Smooth muscle cell of the brain vasculature (primary cell): ENCODE measurements at places on chromosomes 11 and 22.
A peak's percentile ranks its signal among the peaks of the same experiment; 100 is the strongest.

DNA sequence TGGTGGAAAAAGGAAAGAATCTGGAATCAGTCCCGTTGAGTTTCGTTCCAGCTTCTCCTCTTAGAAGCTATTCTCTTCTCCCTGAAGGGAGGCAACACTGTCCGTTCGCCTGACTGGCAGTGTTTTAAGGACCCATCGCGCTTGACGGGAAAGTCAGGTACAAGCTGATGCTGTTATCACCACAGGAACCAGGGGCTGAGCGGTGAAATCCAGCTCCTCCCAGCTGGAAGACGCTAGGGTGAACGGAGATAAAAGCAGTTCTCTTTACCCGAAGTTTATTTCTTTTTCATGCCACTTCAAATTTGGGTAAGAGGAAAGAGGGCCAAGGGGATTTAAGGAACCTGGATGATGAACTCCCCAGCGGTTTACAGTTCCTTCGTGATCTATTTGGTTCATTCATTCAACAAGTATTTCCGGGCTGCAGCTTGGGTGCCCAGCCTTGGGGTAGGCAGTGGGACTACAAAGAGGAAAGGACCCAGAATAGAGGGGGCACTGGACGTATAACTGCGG lies 551 bp upstream of the DEUP1 start:
- no peak for DNase-seq

- DNase-seq, result no peak
These were observed 4.4 kb upstream of the APLNR start for GRCh38 chr11:57241353-57241972.

- no peak for DNase-seq
These were observed 30.5 kb downstream of the ALG12 start for GRCh38 chr22:49887702-49888101.

GRCh38 chr11:102773386-102773785 lies 7.0 kb downstream of the MMP10 start:
- DNase-seq, result no peak

DNA sequence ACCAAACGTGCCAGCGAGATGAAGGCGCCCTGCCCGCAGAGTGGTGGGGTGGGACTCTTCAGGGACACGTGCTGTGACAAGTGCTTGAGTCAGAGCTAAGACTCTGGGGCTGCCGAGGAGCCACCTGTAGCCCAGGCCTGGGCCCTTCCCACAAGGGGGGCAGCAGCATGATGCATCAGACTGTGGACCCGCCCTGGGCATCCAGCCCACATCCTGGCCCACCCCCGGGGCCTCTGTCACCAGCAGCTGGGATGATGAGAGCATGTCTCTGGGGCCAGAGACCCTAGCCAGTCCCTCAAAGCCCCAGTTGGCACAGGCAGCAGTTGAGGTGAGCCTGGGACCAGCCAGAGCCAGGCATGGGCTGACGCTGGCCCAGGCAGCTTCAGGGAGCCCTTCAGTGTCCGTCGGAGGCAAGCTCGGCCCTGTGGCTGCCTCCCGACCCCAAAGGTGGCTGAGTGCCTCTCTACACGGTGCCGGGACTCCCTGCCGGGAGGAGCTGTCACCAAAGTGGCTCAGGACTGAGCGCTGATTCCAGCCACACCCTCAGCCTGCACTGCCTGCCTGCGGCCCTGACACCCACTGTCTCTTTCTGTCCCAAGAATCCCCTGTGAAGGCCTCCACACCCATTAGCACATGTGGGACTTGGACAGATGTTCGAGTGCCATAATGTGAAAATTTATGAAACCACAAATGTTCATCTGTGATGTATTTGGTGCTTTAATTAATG lies 41.3 kb downstream of the CDKN1C start:
- DNase-seq, result no peak

- no peak for DNase-seq
These were observed 418.2 kb downstream of the METTL15 start for GRCh38 chr11:28526406-28526751.

- no peak for DNase-seq
These were observed 13.4 kb upstream of the LDLRAD3 start for GRCh38 chr11:35930466-35930865.

DNA sequence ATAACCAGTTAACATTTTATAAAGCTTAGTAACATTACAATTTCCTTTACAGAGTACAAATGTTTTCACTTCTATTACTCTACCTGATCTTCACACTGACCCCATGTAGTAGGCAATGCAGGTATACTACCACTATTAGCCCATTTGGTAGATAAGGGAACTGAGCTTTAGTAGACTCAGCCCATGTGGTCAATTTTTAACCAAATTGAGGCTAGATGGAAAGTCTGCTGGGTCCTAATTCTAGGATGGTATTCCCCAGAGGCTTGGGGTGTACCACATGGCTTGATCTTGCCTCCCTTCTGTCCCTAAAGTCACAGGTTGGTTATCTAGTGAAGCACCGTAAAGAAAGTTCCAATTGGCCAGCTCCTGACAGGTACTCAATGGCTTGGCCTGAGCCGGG lies 48.2 kb downstream of the NRXN2 start:
- DNase-seq, result no peak

- DNase-seq, result no peak
These were observed 311.8 kb downstream of the SBF2 start for GRCh38 chr11:9982127-9982795.

- no peak for DNase-seq
These were observed 6.0 kb downstream of the ANKK1 start for GRCh38 chr11:113393501-113393985.

- DNase-seq, result no peak
These were observed 42.8 kb upstream of the CCND1 start for GRCh38 chr11:69598147-69598546.

GRCh38 chr11:127632546-127632945 lies 632.0 kb upstream of the KIRREL3 start:
- DNase-seq, result no peak

DNA sequence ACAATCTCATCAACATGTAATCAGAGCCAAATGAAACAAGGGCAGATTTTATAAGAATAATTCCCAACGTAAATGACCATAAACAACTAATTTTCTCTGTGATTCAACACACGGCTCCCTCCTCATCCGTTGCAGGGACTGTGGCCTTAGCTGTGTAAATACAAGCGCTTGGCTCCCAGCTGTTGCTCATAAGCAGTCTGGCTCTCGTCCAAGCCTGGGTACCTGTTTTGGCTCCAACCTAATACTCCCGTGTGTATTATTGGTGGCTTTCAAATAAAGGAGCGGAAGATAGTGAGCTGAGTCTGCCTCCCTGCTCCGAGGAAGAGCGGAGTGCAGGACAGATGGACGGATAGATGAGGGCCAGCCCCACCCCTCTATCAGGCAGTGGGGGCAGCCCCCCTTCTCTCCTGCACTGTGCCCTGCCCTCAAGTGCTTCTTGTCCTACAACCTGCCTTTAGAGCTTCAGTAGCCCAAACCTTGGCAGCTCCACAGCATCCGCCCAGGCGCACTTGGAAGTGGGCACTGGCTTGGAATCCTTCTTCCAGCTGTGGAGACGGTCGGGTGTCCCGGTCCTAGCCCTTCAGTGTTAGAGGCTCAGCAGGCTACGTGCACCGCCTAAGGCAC lies 670.9 kb downstream of the BRD1 start:
- no peak for DNase-seq

DNA sequence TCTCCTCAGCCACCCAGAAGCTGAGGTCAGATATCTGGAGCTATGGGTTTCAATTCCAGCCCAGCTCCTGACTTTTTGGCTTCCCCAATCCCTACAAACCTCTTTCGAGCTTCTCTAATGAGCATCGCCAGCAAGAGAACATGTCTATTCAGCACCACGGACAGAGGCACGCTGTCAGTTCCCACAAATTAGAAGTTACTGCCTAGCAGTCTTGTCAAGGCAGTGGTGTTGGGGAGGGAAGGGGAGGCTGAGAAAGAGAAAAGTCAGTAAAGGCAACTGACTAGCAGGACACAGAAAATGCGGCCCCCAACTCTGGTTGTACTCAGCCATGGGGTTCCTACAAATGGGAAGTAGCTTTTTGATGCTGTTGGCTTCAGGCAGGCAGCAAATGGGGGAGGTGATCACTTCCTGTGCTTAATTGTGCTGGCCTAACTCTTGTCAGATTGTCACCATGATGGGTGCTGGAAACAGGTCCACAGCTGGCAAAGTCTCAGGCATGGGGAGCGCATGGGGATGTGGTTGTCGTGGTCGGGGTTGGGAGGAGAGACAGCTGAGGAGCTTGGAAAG lies 205.9 kb downstream of the ST3GAL4 start:
- DNase-seq, result peak; percentile 51

DNA sequence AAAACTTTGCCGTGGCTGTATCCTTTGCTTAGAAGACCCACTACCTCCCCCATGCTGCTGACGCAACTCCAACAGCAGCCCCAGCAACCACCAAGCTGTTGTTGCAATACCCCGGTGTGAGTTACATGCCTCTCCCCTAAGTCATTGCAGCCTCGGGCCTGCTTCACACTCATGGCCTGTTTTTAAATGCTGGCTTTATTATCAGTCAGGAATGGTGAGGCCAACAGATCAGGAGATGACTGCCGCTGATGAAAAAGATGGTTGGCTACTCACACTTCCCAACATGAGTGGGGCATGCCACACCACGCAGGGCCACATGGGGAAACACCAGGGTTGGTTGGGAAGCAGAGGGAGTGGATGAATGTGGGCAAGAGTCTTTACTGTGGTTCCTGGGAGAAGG lies 171.5 kb upstream of the SYT13 start:
- no peak for DNase-seq

DNA sequence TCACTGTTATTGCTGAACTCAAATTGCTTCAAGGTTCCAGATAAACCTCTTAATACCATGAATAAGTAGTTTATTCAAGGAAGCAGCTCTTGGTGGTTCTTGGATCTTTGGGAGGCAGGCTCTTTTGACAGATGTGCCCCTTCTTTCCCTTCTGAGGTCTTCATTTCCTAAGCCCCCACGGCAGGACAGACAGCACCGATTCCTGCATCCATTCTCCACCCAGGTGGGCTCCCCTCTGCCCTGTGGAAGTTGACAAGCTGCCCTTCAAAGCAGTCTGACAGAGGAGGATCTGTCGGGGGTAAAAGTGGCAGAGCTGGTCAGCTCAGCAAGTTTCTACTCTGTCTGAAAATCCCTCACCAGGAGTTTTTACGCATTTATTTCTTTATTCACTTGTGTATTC lies 605.3 kb upstream of the B3GAT1 start:
- no peak for DNase-seq

DNA sequence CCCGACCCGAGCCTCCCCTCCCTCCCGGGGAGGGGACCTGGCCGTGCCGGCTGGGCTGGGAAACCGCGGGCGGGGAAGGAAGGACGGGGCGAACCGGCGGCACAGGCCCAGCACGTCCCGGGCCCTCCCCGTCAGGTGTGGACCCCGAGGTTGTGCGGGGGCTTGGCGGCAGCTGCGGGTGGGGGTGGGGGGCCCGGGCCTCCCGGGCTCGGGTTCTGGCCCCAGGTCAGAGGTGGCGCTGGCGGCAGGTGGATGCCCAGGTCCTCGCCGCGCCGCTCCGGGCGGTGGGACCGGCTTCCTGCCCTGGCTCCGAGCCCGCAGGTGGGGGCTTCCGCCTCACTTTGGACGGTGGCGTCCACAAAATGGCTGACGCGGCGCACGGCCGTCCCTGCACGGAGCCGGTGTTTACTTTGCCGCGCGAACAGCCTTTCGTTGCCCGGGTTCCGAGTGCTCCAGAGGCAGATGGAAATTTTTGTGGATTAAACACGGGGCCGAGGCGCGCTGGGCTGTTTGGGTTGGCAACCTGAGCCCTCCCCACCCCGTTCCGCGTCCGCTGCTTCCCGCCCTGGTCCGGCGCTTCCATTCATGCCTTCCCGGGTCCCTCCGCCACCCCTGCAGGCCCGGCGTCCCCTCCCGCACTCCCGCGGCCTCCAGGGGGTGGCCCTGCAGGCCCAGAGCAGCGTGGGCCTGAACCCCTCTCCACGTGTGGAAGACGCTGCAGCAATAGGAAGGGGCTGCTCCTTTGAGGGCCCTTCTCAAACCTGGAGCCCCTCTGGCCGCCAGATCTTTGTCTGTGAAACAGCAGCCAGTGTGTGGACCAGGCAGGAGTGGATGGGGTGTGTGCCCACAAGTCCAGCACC lies 92.0 kb upstream of the KCNQ1OT1 start:
- no peak for DNase-seq

DNA sequence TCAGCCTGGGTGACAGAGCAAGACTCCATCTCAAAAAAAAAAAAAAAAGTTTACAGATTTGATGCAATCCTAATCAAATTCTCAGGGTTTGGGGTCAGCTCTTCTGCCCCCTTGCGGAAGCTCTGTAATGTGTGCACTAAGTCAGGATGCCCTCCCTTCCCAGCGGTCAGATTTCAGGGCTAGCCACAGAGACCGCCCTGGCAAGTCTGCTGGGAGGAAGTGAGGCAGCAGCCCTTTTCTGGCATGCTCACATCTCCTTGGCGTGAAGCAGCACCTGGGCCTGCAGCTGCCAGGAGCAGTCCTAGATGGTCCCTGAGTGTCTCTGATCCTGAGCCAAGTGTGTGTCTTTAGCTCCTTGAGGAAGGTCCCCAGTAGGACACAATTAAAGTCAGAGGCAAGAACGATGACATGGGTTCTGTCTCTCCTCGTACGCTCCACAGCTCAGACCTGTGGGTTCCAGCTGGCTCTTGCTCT lies 10.9 kb upstream of the APOBEC3C start:
- DNase-seq, result peak; percentile 69

DNA sequence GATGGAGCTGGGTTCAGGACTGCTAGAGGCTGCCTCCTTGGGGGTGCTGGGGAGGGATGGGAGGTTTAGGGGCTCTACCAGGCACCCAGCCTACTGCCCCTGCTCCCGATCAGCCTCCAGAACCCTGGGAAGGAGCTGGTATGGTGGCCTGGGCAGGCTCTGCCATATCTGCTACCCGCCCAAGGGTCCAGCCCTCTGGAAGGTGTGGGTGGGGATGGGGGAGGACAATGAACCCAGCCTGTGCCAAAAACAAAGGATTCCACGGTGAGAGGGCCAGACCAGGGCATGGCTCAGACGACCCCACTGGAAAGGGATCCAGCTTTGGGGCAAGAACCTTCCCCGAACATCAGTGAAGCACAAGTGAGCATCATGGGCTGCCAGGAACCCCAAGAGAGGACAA lies 3.0 kb downstream of the CASTOR1 start:
- no peak for DNase-seq

DNA sequence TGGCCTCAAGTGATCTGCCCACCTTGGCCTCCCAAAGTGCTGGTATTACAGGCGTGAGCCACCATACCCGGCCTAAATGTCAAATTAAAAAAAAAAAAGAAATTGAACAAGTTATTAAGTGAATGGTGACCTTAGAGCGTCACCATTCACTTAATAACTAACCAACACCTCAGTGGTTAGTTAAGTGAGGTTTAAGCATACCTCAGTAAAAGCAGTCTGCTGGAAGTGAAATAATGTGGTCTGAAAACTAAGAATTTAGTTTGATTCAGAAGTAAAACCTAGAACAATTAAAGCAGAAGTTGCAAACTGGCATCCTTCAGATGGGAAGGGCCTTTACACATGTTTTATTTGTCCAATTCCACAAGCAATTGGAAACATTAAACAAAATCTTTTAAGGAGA lies 71.5 kb downstream of the FCHSD2 start:
- no peak for DNase-seq
